ENCODE measurements at places on chromosomes 1 and 21.

DNA sequence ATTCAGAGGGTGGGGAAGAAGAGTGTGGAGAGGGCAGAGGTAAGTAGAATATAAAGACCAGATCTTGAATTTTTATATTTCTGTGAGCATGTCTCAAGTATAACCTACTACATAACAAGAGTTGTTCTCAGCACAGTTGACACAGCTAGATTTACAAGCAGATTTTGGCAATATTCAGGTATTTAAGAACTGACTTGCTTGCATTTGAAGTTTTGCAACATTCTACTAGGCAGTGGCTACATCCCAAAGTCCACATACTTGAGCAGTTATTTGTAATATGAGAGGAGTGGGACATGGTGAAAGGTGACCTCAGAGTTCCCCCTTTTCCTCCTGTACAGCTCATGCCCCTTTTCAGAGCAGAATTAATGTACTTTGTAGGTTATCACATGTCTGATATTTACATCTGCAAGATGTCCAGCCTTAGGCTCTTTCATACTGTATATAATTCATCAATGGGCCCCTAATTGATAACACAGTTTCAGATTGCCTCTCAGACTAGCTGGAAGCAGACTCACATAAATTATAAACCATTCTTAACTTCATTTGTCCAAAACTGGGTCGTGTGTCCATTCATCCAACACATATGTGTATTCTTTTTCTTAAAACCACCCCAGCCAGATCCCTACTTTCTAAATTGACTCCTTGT, 136.7 kb upstream of the RAVER2 start:
- DNase-seq, result peak; percentile 15

- no peak for DNase-seq
Observed at GRCh38 chr1:228339059-228339704, 67.5 kb downstream of the TRIM11 start.

DNA sequence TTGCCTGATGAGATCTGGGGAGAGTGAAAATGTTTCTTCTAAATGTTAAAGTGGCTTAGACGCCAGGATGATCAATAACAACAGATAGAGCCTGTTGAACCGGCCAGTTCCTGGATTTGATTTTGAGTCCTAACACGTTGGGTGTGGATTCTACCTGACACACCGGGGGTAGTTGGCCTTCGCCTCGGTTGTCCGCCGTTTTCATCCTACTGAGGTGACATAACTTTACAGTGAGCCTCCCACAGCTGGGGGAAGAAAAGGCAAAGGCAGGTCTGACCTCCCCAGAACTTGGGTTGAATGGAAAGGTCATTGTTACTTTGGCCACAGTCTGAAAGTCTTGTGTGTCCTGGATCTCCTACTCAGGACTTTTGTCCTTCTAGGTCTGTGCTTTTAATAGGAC, 1.1 kb downstream of the PGD start:
- DNase-seq, result no peak

GRCh38 chr1:51624855-51625254, 8.0 kb downstream of the OSBPL9 start:
- DNase-seq, result no peak

- no peak for DNase-seq
Observed at GRCh38 chr1:96820671-96821070, 99.1 kb downstream of the PTBP2 start.

DNA sequence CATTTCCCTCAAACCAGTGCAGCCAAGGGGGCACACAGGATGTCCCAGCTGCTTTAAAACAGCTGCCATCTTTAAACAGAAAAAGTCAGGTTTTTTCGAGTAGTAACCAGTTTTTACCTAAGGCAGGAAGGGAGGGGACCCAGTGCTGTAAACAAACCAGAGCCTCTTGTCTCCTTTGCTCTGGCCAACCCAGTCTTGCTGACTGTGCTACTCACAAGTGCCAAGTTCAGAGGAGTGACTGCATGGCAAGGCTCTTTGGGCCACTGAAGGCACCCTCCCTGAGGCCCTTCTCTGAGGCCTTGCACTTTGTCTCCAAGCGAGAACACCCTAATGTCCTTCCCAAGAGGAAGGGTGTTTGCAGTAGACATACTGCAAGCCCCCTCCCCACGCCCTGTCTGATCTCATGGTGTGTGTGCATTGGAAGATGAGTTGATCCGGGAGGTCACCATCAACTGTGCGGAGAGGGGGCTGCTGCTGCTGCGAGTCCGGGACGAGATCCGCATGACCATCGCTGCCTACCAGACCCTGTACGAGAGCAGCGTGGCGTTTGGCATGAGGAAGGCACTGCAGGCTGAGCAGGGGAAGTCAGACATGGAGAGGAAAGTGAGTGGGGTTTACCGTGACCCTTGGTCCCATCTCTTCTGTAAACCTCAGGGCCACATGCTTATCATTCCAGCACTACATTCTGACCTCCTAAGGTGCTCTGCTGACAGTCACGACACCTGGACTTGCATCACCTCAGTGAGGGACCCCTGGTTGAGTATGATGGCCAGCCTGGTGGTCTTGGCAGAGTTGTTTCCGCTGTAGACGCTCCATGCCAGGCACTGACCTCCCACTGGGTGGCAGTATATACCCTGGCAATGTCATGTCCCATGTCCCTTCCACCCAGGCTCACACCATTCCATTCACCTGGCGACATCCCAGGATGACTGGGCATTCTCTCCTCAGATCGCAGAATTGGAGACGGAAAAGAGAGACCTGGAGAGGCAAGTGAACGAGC, 4.7 kb downstream of the DNALI1 start:
- DNase-seq, result peak; percentile 18

- DNase-seq, result no peak
Observed at GRCh38 chr1:87572008-87572407, 243.3 kb downstream of the LMO4 start.

GRCh38 chr1:38758820-38759219, 100.8 kb downstream of the RRAGC start:
- peak; percentile 35 for DNase-seq

GRCh38 chr1:17120962-17121837, 1.9 kb upstream of the PADI2 start:
- peak; percentile 39 for DNase-seq

GRCh38 chr1:152673016-152673415, 2.1 kb upstream of the LCE2C start:
- DNase-seq, result no peak

GRCh38 chr1:11374748-11375110, 101.7 kb downstream of the UBIAD1 start:
- DNase-seq, result no peak

GRCh38 chr1:61907102-61907501, 164.8 kb downstream of the PATJ start:
- DNase-seq, result no peak

GRCh38 chr1:244968471-244968871, 104.1 kb upstream of the HNRNPU start:
- DNase-seq, result no peak

GRCh38 chr1:230210326-230210980, 143.4 kb downstream of the GALNT2 start:
- peak; percentile 38 for DNase-seq

DNA sequence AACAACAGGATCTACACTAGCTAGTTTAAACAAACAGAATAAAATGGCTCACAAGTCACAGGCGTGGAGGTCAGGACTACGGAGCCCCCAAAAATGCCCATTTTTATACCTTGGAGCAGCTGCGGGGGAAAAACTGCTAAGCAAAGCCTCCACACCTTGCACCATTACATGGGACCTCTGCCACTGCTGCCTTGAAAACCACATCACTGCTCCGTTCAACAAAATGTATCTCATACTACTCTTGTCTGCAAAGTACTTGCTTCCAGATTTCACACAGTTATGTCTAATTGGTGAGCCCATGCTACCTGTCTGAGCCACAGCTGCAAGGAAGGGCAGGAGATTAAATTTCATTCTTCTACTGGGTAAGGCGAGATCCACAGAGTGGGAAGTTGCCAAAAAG, 24.4 kb downstream of the MRPL39 start:
- no peak for DNase-seq

DNA sequence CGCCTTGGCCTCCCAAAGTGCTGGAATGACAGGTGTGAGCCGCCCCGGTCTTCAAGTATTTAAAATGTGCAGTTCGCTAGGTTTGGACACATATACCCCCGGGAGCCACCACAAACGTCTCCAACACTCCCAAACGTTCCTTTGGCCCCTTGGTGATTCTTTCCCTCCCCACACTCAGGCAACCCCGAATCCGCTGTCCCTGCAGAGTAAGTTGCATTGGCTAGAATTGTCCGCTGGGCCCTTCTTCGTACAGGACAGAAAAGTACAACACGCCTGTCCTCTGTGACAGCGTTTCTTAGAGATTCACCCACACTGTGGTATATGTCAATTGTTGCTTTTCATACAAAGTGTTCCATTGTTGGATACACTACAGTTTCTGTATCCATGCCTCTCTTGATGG, 3.2 kb upstream of the PERM1 start:
- no peak for DNase-seq

- peak; percentile 88 for DNase-seq
Observed at GRCh38 chr1:32754317-32755097, 51.9 kb upstream of the SYNC start.

- DNase-seq, result no peak
Observed at GRCh38 chr21:44653656-44654575, 543 bp downstream of the KRTAP12-4 start.

DNA sequence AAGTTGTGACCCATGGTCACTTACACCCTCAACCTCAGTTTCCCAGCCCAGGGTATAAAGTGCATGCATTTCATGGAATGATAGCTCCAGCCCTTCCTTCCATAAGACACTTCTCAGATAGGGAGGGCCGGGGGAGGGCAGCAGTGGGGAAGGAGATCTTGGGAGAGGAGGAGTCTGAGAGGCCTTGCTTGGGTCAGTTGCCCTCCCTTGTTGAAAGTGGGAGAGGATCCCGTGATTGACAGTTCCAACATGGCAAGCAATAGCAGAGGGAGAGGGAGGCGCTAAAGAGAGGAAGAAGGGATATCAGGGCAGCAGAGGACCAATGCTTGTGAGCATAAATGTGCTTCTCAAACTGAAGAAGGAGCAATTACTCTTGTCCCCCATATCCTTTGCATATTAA, 244.4 kb downstream of the CHRM3 start:
- DNase-seq, result no peak

DNA sequence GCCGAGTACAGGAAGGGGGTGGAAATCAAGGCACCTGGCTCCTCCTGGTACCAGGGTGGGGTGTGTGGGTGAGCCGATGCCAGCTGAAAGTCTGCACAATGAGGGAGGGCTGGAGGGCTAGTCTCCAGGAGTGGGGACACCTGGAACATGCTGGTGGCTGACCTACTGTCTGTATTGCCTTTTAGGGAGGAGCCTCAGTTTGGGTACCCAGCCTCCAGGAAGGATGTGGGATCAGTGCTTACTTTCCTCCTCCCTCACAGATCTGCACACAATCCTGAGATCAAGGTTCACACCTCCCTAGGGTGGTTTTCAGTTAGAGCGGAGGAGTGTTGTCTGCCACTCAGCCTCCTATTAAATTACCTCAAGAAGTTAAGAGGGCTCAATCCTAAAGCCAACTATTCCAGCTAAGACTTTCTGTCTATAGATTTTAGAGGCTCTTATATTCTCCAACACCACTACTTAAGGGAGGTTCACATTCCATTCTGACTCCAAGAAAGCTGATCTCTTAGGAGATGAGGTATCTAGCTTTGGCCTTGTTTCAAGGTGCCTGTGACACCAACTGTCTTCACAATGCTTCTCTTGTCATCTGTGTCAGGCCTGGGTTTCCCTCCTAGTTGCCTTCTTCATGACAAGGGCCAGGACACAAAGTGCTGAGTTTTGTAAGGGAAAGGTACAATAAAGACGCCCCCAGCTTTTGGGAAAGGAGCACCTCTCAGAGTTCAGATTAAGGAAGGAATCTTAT, 15.7 kb downstream of the SSR2 start:
- no peak for DNase-seq

Measured in eye (tissue), 1 donor.